ENCODE measurements at places on chromosomes 13 and 19.
A peak's percentile ranks its signal among the peaks of the same experiment; 100 is the strongest.

- no peak for DNase-seq
Observed at GRCh38 chr13:19882231-19882630, 18.8 kb upstream of the ZMYM5 start.

- peak; percentile 54 for DNase-seq
Observed at GRCh38 chr13:46119883-46120614, 15.2 kb upstream of the CPB2 start.

GRCh38 chr19:45824531-45825262, 9.6 kb upstream of the RSPH6A start:
- no peak for DNase-seq

DNA sequence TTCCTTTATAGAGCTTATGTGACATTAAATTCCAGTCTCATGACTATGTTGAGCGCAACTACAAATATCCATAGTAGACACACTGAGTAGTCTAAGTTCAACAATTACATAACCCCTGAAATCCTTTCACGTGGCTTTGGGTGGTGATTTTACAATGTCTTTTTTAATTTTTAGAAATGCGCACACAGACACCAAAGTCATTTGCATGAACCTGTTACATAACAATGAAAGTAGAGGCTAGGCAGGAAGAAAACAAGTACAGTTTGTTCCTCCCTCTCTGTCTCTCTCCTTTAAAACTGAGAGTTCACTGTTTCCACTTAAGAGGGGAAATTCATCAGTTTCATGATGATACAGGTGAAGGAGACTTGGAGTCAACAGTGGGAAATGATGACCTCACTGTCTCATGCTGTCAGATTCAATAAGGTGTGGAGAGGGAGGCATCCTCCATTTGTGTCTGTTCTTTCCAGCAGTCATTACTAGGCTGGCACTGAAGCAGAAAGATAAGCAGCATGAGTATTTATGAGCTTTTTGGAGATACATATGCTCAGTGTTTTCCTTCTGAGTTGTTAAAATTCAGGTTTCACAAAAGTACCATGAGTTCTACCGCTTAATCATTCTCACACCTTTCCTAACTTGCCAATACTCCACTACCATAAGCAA, 201.8 kb downstream of the LHFPL6 start:
- no peak for DNase-seq

- peak; percentile 34 for DNase-seq
Observed at GRCh38 chr13:99357131-99357596, 50.0 kb upstream of the GPR183 start.

DNA sequence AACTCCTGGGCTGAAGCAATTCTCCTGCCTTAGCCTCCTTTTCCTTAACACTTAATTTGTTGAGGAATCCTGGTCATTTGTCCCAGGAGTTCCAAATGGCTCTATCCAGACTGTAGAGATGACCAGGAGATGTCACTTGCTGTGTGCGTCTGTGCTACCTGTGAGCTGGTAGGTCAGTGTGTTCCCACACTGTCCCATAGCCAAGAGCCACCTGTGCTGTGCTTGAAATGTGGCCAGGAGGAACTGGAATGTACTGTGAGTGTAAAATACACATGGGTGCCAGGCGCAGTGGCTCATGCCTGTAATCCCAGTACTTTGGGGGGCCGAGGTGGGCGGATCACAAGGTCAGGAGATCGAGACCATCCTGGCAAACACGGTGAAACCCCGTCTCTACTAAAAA, 29.4 kb upstream of the KDM4B start:
- no peak for DNase-seq

DNA sequence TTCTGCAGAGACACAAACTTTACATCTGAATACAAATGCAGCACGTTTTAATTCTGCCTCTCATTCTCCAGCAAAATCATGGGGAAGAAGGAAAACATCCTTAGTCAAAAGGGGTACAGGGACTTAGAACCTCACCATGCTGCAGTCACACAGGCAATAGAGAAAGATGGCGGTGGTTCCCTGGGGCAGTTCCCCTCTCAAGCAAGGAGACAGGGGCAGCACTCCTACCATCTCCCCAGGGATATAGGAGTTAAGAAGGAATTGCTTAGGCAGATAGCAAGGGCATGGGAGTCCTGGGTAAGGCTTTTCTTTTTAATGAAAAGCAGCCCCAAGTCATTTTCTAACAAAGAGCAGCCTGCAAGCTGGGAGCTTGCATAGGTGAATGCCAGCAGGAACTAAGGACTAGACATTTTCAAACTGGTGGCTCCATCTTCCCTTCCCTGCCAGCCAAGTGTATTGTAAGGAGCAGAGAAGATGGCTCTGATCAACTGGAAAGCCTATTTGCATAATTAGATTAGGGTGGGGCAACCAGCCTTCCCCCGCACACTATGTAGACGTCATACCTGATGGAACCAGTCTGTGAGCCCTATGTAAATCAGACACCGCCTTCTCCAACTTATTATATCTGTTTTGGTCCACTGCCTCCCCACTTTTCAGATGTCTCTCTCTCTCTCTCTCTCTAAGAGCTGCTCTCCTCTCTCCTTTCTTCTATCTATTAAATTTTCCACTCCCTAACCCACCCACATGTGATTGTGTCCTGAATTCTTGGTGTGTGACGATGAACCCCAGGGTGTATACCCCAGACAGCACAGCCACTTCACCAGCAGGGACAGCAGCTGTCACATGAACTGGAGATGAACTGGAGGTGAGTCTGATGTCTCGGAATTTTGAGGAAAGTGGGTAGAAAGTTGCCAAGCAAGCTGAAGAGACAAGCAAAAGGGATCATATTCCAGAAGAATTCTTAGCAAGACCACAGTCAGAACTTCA, 514.5 kb downstream of the IRS2 start:
- peak; percentile 49 for DNase-seq
